ENCODE measurements at places on chromosomes 2 and 18.
A peak's percentile ranks its signal among the peaks of the same experiment; 100 is the strongest.

- no peak for DNase-seq
These were observed 2.1 kb upstream of the COL5A2 start for GRCh38 chr2:189181706-189182105.

GRCh38 chr2:117815946-117816345 lies 1.5 kb downstream of the DDX18 start:
- peak; percentile 41 for DNase-seq

GRCh38 chr2:150475479-150476250 lies 11.8 kb downstream of the RND3 start:
- DNase-seq, result no peak

- no peak for DNase-seq
These were observed 138.2 kb downstream of the SH3RF3 start for GRCh38 chr2:109266998-109267854.

DNA sequence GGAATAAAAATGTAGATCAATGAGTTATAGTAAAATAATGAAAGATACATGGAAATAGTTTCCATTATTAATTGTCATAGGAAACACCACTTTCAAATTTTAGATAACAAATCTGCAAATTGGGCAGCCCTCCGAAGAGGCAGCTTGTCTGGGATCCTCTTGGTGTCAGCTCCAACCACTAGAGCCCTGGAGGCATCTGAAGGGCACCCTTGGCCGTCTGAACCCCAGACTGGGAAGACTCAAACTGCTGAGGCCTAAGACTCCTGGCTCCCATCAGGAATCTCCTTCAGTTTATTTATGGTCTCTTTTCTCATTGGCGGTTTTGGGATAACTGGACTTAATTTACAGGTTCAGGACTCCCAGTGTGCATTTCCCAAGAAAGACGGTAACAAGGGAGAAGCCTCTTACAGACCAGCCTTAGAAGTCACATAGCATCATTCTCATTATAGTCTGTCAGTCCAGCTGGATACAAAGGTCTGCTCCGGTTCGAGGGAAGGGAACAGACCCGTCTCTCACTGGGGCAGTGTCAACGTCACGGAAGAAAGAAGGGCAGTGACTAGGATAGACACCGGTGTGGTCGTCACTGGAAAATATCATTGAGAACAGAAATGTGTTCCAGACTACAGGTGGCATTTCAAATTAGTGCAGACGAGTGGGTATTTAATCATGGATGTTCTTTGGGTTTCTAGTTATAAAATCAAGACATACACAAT lies 390.7 kb upstream of the NETO1 start:
- DNase-seq, result no peak

DNA sequence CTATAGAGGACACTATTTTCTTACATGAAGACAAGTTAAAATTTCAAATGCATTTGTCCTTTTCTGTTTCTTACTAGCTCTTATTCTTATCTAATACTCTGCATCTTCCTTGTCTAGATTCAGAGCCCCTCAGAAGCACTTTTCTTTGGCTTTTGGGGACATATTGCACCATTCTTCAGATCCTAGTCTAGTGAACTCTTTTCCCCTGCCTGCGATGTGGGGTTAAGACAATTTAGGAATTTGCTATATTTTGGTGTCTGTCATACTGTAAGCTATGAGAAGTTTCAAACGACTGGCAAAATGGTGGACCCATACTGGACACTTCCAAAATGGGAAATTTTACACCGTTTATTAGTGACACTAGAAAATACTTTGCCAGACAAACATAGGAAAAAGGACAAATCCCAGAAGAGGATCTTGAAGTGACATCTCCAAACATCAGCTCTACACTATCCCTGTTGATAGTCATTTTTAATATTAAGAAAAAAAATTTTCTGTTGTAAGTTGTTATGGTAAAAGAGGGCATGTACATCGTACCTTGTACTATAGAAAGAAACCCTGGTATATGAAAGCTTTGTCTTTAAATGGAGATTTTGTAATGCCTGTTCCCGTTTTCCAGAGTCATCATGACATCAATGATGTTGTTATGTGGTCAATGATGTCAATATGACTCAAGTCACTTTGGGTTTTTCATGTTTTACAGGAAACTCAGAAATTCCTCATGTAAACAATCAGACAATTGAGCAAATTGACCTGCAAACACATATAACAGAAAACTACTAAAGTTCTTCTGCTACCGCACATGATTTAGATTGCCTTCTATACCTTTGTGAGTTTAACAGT lies 4.4 kb upstream of the KYNU start:
- no peak for DNase-seq

- peak; percentile 53 for DNase-seq
These were observed 616 bp downstream of the RNPEPL1 start for GRCh38 chr2:240568678-240569522.

DNA sequence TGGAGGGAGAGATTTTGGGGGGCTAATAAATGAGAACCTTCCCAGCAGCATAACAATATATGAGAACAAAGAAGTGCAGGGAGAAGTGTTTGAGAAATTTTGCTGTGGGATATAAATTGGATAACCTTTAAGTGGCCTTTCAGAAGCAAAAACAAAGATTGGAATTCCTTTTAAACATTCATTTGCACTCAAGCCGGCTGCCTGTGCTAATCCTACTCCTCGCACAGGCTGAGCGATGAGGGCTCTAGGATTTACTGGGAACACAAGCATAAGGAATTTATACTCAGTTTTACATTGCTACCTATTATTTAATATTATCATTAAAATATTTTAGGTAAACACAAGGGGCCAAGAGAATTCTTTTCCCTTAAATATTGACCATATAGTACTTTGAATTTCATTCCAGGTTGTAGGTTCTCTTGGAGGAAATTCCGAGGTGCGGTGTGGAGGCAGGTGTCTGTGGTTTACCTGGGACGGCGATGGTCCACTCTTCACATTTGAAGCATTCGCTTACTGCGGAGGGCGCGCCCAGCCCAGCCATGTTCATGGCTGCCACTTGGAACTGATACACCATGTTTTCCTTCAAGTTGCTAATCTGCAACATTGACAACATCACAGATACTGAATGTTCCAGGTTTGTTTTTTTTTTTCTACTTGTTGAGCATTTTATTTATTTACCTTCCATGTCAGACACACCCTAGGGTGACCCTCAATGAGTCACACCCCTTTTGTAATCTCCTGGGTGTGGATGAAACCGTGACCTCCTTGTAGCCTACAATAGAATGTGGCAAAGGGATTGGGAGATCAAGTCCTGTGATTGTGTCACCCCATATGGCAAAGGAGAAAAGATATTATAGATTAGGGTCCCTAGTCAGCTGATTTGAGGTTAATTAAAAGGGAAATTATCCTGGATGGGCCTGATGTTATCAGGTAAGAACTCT lies 100.1 kb downstream of the MYOM1 start:
- DNase-seq, result no peak

DNA sequence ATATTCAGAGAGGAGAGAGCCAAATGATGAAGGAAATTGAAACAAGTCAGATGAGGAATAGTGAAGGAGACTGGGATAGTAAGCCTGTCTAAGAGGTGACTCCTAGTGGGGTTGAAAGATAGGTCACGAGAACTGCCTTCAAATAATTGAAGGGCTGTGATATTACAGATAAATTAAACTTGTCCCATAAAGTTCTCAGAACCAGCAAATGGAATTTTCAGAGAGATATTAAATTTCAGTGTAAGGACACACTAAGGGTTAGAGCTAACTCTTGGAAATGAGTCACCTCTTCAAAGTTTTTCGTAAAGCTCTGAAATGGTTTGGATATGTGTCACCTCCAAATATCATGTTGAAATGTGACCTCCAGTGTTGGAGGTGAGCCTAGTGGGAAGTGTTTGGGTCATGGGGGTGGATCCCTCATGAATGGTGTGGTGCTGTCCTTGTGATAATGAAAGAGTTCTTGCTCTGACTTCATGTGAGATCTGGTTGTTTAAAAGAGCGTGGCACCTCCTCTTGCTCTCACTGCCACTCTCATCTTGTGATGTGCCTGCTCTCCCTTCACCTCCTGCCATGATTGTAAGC lies 87.3 kb downstream of the BABAM2 start:
- peak; percentile 75 for DNase-seq

DNA sequence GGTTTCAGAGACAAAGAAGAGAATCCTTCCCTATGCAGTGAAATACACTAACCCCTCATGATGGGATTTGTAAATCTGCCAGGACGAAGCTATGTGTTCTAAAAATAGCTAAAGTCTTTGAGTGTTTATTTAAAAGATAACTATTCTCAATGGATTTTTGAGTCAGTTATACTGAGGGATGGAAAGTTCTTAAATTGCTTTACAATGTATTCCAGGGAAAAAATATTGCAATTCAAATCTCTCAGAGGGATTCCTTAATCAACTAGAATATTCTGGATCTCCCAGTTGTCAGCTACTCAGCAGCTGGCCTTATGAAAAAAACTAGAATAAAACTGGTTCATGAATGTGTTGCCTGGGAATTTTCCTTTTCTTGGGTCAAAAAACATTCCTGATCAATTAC lies 312.4 kb downstream of the PLCL1 start:
- DNase-seq, result no peak

- no peak for DNase-seq
These were observed 14.7 kb upstream of the FAM237A start for GRCh38 chr2:206627632-206628031.

GRCh38 chr2:177692042-177692782 lies 299.6 kb downstream of the AGPS start:
- DNase-seq, result no peak

- DNase-seq, result no peak
These were observed 32.7 kb downstream of the PDIA6 start for GRCh38 chr2:10779776-10780490.

- no peak for DNase-seq
These were observed 11.4 kb downstream of the SIX3 start for GRCh38 chr2:44952806-44953498.

- DNase-seq, result no peak
These were observed 463 bp upstream of the DNAJB2 start for GRCh38 chr2:219278655-219279150.

GRCh38 chr18:58862851-58863538 lies 1.7 kb upstream of the ZNF532 start:
- DNase-seq, result peak; percentile 21

DNA sequence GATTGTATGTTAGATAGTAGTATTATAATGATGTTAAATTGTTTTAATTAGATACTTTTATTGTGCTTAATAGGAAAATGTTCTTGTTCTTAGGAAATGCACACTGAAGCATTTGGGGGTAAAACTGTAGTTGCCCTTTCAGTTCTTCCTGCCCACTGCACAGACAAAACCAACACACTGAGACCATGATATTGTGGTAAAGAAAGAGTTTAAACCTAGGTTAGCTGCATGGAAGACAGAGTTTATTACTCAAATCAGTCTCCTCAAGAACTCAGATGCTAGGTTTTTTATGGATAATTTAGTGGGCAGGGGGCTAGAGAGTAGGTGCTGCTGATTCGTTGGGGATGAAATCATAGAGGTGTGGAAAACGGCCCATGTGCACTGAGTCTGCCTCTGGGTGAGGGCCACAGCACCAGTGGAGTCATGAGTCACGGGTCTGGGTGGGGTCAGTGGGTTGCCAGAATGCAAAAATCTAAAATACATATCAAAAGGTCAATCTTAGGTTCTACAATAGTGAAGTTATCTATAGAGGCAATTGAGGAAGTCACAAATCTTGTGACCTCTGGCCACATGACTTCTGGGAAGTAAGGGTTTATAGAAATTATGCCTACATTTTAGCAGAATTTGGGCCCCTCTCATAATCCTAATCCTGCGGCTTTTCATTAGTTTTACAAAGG lies 283.4 kb upstream of the FBXO11 start:
- DNase-seq, result no peak

DNA sequence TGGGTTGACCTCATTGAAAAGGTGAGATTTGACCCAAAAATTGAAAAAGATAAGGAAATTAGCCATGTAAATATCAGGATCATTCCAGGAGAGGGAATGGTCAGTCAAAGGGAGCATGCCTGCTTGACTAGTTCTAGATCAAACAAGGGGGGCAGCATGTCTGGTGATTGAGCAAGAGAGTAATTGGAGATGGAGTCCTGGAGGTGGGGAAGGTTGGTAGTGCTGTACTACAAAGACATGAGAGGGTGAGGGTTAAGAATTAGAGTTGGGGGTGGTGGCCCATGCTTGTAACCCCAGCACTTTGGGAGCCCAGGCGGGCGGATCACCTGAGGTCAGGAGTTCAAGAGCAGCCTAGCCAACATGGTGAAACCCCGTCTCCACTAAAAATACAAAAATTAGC lies 2.0 kb downstream of the MRPL30 start:
- no peak for DNase-seq

GRCh38 chr2:148172131-148172753 lies 151.4 kb downstream of the MBD5 start:
- DNase-seq, result no peak

GRCh38 chr2:218180467-218181114 lies 13.8 kb upstream of the CXCR1 start:
- DNase-seq, result no peak

- DNase-seq, result no peak
These were observed 422.9 kb upstream of the TRIB2 start for GRCh38 chr2:12293874-12294273.

DNA sequence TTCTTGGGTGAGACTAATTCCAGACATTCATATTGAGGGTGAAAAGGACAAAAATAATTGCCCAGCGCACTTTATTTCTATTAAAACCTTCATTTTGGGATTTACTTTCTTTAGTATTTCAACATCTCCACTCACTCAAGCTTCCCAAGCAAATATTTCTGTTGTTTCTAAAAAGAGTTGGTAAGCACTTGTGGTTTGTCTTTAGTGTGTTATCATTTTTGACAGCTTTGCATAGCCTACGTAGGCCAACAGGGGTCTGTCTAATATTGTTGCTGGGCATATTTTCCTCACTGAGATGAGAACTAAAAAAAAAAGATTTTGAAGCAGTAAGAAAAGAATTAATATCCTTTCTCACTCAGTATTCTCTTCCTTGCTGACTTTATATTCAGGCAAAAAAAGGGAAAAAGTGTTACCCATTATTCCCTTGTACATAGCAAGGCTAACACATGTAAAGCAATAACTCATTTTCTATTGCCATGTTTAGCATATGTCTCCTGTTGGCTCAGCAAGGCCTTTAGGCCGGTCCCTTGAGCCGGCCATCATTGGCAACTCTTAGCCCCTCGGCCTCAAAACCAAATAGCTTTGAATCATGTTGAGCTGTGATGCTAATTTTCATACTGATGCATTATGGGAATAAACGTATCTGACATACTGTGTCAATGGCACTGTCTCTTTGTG lies 494.2 kb downstream of the ARHGAP15 start:
- DNase-seq, result no peak

GRCh38 chr18:61082976-61083630 lies 250.1 kb upstream of the CDH20 start:
- DNase-seq, result no peak

- peak; percentile 64 for DNase-seq
These were observed 88.4 kb downstream of the PMAIP1 start for GRCh38 chr18:59988098-59988706.
